ENCODE measurements at places on chromosomes 16 and 17. TPM values are rescaled to one million over a fixed set of nuclear protein-coding genes. Genes with fewer than 3 reads are reported as not detected.

GRCh38 chr17:40450175-40450574 lies 6.9 kb downstream of the IGFBP4 start:
- no peak for DNase-seq

GRCh38 chr16:28089205-28089991 lies 25.9 kb upstream of the GSG1L start:
- no peak for DNase-seq

- DNase-seq: no peak
Observed at GRCh38 chr16:84087466-84088151, 29.1 kb downstream of the MBTPS1 start.

DNA sequence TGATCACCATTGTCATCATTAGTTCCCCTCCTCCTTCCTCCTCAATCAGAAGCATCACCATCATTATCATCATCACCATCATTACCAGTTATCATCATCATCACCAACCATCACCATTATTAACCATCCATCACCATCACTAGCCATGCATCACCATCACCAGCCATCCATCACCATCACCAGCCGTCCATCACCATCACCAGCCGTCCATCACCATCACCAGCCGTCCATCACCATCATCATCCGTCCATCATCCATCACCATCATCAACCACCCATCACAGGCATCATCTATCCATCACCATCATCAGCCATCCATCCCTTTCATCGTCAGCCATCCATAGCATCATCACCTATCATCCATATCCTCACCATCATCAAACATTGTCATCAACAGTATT lies 382.0 kb downstream of the CPPED1 start:
- no peak for DNase-seq

DNA sequence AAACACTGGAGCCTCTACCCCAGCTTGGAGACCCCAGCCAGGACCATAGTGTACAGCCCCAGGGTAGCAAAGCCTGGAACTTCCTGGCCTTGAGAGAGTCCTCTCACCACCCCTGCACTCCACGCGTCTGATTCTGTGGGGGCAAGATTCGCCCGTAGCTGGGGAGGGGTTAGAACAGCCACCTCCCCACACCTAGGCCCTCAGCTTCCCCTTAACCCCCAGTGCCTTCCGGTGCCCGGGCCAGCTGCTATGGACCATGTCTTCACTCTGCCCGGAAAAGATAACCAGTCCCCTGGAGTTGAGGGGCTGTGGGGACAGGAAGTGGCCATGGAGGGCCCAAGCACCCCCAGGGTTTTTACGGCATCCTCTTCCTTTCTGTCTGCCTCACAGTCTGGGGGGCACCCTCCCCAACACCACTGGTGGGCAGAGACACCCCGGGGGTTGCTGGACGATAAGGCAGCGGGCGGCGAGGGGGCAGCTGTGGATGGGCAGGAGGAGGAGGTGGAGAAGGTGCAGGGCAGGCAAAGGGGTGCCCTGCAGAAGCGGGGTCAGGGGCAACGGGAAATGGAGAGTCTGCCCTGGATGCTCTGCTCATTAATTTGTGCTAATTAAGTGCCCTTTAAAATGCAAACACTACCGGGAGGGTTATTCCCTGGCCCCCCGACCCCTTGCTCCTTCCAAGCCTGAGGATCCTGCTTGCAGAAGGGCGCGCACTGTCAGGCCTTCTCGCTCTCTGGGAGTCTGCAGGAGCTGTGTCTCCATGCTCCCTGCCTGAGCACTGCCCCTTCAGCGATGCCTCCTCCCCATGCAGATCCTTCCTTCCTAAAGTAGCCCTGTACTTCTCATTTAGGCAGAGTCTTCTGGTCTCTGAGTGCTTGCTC lies 2.4 kb downstream of the PRSS27 start:
- no peak for DNase-seq

GRCh38 chr17:32609884-32610650 lies 123.3 kb downstream of the CDK5R1 start:
- no peak for DNase-seq

DNA sequence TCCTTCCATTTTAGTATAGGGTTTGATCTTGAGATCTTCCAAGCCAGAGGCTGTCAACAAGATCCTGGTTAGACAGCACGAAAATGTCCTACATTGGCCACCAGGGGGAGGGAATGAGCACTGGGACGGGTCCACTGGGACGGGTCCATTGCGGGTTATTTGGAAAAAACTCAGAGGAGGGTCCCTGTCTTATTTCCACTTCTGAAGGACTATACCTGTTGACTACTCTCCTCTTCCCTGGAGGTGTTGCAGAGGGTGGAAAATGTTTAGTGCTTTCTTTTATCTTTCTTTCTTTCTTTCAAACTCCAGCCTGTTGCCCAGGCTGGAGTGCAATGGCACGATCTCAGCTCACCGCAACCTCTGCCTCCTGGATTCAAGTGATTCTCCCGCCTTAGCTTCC lies 2.5 kb downstream of the TTLL6 start:
- peak; percentile 68 for DNase-seq

GRCh38 chr16:28872952-28873351 lies 5.3 kb upstream of the ATP2A1 start:
- DNase-seq: no peak

DNA sequence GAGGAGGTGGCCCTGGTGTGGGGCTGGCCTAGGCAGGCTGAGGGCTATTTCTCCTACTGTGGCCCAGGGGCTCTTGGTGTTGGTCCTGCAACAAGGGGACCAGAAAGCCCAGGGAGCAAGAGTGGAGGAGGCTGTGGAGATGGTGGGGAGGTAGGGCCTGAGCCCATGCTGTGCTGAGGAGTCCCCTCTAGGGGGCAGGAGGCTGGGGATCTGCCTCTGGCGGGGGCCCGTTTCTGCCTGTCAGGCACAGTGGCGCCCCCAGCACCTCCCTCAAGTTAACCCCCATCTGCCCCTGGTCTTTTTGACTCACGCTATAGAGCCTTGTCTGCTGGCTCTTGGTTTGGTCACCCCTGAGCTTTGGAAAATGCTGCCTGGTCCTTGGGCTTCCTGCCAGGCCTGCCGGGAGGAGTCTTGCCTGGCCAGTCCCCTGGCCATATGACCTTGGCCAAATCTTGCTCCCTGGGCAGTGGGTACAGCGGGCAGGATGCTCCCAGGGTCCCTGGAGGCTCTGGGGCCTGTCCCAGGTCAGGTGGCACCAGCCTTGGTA lies 5.9 kb downstream of the BAIAP2 start:
- DNase-seq: no peak

DNA sequence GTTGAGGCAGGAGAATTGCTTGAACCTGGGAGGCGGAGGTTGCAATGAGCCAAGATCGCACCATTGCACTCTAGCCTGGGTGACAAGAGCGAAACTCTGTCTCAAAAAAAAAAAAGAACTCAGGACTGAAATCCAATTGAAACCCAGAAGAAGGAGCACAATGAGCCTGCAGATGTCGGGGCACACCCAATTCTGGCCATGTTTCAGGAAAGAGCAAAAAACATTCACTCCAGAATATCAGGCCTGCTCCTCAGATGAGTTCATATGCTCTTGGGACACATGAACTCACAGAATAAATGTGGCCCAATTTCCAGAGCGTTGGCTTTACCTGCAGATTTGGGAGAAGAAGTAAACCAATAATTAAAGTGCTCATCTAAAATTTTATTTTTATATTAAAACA lies 3.0 kb upstream of the CMTM2 start:
- no peak for DNase-seq

- DNase-seq: no peak
Observed at GRCh38 chr17:17706140-17707060, 25.1 kb downstream of the RAI1 start.

DNA sequence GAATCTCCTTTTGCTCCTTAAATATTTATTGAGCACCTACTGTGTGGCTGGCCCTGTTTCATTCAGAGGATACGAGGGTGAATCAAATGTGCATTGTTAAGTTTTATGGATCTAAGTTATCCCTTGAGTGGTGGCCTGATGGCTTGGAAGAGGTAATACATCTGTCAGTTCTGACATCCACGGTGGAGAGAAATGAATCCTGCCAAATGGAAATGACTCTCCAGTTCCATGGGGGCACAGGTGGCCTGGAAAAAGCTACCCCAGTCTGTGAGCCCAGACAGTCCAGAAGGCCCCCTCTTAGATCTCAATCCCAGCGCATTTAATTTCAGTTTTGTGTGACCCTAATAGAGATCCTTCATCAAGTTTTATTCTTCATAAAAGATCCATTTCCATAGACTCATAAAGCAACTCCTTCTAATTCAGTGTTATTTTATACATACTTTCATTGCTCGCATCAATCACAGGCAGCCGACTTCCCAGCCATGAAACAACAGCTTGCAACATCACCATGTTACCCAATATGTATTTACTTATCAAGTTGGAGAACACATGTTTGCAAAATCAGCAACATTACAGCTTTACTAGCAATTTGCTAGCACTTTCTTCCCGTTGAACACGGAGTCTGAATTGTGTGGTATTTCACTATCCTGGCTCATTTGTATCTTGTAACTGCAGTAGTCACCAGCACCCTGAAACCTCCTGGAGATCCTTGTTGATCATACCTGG lies 334.8 kb upstream of the HSBP1 start:
- no peak for DNase-seq

DNA sequence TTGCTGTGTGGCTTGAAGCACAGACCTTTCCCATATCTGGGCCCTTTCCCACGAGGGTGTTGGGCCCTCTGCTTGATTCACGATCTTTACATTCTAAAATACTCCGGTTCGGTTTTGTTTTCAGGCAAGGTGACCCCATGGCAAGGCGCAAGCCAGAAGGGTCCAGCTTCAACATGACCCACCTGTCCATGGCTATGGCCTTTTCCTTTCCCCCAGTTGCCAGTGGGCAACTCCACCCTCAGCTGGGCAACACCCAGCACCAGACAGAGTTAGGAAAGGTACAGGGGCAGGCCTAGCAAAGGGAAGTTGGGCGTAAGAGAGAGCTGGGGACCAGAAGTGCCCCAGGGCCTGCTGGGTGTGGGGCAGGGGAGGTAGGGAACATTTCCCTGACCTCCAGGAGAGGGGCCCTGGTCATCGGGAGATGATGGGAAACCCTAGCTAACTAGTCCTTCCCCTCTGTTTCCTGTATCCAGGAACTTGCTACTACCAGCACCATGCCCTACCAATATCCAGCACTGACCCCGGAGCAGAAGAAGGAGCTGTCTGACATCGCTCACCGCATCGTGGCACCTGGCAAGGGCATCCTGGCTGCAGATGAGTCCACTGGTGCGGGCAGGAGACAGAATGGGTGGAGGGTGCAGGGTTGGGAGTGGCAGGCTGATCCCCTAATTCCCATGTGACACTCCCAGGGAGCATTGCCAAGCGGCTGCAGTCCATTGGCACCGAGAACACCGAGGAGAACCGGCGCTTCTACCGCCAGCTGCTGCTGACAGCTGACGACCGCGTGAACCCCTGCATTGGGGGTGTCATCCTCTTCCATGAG lies 1.4 kb downstream of the ALDOA start:
- DNase-seq: no peak

DNA sequence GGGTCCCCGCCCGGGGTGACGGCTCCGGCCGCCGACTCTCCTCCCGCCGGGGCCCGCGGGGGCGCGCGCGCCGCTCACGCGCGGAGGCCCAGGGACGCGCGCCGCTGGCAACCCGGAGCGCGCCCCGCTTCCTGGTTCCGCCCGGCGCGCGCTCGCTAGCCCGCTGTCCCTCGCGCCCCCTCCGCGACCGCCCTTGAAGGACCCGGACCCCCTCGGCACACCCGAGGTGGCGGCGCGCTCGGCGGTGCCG lies at the start of gene STAT5B:
Gene STAT5B (minus strand): TSS at position 33 of the 250 bp plus-strand sequence. CDS start 44,264 bp downstream, outside the sequence.
- DNase-seq: peak; percentile 88

- no peak for DNase-seq
Observed at GRCh38 chr17:75490173-75490743, 25.1 kb downstream of the CASKIN2 start.

GRCh38 chr16:78538919-78539318 lies 439.5 kb downstream of the WWOX start:
- DNase-seq: no peak

GRCh38 chr16:49837688-49838410 lies 18.1 kb downstream of the ZNF423 start:
- no peak for DNase-seq

The PIK3R6 gene
- under 0.01 TPM for total RNA-seq

The CBFA2T3 gene
- 0.82 TPM for total RNA-seq

The DCTN5 gene
- total RNA-seq: 75.0 TPM

The HAS3 gene
- total RNA-seq: 4.9 TPM

The CCDC200 gene
- not detected for total RNA-seq

The VPS9D1 gene
- 7.7 TPM for total RNA-seq

The CCL2 gene
- 1.2 TPM for total RNA-seq

The CREBBP gene
- total RNA-seq: 37.5 TPM

The ICAM2 gene
- 7.3 TPM for total RNA-seq

The PPP1R27 gene
- total RNA-seq: not detected
